ENCODE measurements at places on chromosomes 4 and X. TPM values are rescaled to one million over a fixed set of nuclear protein-coding genes. Genes with fewer than 3 reads are reported as not detected.
A peak's percentile ranks its signal among the peaks of the same experiment; 100 is the strongest.

- H3K27me3 ChIP-seq = no peaks in the 10 kb centered on the region
- peak overlapping the region; percentile 51 for H3K27ac ChIP-seq
- no peak for DNase-seq
- H3K36me3 ChIP-seq = peaks cover 6% of the 10 kb centered on the region
- no peak overlapping the region for H3K4me3 ChIP-seq
These were observed 331.8 kb upstream of the TENM3 start for GRCh38 chr4:181911420-181911819.

DNA sequence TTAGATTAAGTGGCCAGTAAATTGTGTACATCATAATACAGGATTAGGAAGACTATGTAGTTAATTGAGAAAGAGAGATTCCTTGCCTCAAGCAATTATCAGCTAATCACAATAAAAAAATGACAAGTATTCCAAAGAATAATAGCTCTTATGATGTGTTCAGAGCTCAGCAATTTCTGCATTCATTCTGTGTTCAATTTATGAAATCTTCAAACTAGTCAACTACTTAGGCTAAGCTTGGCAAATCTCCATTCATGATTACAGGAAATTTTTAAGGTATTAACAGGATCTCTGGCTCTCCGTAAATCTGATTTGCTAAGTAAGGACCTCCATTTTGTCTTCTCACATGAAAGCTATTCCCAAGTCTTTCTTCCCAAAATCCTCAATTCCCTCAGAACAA lies 256.9 kb upstream of the TEX13A start:
- no peak overlapping the region for H3K27ac ChIP-seq
- H3K4me3 ChIP-seq = no peak overlapping the region
- H3K36me3 ChIP-seq = no peaks in the 10 kb centered on the region
- no peak for DNase-seq
- peaks cover 38% of the 10 kb centered on the region for H3K4me1 ChIP-seq
- no peaks in the 10 kb centered on the region for H3K27me3 ChIP-seq

DNA sequence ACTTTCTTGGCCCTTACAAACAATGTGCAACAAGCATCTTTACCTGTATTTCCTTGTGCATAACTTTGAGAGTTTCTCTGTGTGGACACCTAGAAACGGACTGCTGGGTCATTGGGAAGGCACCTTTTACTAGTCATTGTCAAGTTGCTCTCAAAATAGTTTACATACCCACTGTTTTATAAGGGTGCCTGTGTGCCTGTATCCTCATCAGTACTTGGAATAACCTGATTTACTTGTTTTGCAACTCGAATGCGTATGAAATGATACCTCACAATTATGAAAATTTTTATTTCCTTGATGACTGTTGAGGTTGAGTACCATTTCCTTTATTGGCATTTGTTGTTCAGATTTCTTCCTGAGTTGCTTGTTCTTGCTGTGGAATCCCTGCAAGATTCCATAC lies 150.8 kb downstream of the STIM2 start:
- H3K36me3 ChIP-seq = peaks cover 4% of the 10 kb centered on the region
- no peak for DNase-seq
- peaks cover 17% of the 10 kb centered on the region for H3K4me1 ChIP-seq
- H3K4me3 ChIP-seq = no peak overlapping the region

- H3K36me3 ChIP-seq = no peaks in the 10 kb centered on the region
- H3K27ac ChIP-seq = no peak overlapping the region
- no peak for DNase-seq
- no peaks in the 10 kb centered on the region for H3K27me3 ChIP-seq
- H3K4me3 ChIP-seq = no peak overlapping the region
These were observed 19.6 kb downstream of the ATP2B3 start for GRCh38 chrX:153537080-153537479.

DNA sequence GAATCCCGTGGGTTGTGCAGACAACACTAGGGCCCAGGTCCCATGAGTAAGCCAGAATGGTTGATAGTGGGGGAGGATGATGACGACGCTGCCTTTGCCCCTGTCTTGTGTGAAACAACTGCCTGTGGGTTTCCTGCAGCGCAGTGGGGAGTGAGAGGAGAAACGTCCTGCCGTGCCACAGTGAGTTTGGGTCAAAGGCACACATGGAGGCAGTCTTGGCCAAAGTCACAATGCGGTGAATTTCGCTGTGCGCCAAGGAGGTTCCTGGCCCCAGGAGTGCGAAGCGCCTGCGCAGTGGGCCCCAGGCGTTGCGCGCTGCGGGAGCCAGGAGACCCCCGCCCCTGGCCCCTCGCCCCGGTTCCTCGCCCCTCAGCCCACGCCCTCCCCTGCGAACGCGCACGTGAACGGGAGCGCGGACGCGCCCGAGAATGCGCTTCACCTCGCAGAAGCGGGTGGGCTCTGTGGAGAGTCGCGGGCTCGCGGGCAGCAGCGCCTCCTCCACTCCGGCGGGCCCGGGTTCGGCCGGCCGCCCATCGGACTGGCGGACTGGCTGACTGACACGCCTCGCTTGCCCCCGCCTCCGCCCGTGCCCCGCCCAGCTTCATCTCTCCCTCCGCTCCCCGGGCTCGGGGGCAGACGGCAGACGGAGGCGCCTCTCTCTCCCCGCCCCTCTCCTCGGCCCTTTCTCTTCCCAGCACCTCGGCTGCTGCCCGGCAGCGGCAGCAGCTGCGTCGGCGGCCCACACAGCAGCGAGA lies at the start of gene NUDT10:
Gene NUDT10 (plus strand): TSS at position 635 of the 755 bp plus-strand sequence. CDS start 144 bp downstream, outside the sequence.
- no peaks in the 10 kb centered on the region for H3K36me3 ChIP-seq
- H3K27me3 ChIP-seq = peaks cover 4% of the 10 kb centered on the region
- peak; percentile 87 for DNase-seq
- peak within 1 kb of the TSS; percentile 80 for H3K4me3 ChIP-seq
- H3K27ac ChIP-seq = no peak within 1 kb of the TSS

DNA sequence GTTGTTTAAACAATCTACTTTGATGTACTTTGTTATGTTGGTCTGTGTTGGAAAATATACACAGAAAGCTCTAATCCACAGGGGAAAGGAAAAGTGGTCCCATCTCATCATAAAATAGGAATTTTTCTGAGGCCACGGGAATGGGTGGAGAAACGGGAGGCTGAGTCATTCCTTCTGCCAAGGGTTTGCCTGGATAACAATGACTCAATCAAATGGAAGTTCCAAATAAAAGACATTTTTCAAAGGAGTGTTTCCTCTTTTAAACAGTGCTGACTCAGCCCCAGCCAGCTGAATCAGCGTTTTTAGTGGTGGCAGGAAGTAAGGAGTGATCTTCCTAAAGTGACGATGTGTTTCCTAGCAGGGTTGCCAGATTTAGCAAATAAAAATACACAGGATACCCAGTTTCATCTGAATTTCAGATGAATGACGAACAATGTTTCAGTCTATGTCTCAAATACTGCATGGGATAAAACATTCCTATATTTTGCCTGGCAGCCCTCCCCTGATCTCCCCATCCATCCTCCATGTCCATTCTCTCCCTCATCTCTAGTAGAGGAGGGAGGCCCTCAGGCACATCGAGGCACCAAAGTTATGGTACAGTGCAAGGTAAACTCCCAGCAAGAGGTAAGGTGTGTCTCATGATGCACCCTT lies 345.4 kb upstream of the GATB start:
- DNase-seq = no peak
- H3K36me3 ChIP-seq = no peaks in the 10 kb centered on the region
- H3K27me3 ChIP-seq = no peaks in the 10 kb centered on the region
- no peak overlapping the region for H3K4me3 ChIP-seq

GRCh38 chr4:163063891-163064290 lies 102.8 kb downstream of the NAF1 start:
- peaks cover 9% of the 10 kb centered on the region for H3K4me1 ChIP-seq
- no peaks in the 10 kb centered on the region for H3K36me3 ChIP-seq
- no peak overlapping the region for H3K4me3 ChIP-seq
- H3K27ac ChIP-seq = no peak overlapping the region

Gene ESX1
- not detected for total RNA-seq

DNA sequence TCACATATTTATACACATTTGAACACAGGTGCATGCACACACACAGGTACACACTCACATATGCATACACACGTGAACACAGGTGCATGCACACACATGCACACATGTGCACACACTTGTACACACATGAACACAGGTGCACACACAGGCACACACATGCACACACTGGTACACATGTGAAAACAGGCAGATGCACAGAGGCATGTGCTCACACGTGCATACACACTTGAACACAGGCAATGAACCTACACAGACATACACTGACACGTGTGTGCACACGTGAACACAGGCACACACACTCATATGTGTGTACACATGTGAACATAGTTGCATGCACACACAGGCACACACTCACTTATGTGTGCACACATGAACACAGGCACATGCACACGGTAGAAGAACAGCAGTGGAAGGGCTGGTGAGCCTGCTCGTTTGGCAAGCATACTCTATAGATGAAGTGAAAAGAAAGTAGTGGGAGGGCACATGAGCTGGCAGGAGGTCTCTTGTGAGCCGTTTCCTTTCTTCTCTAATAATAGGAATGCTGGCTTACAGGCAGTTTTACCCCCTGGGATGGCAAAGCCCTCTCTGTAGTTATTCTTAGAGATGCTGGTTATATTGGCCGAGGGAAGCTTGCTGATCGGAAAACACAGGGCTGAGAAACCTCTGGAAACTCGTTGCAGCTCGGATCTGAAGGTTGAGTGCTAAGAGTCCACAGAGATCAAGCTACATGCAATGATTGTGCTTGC lies 279.6 kb upstream of the CLNK start:
- no peak overlapping the region for H3K4me3 ChIP-seq
- H3K27ac ChIP-seq = no peak overlapping the region
- no peaks in the 10 kb centered on the region for H3K27me3 ChIP-seq
- H3K36me3 ChIP-seq = no peaks in the 10 kb centered on the region

GRCh38 chrX:103918050-103918449 lies 44.4 kb upstream of the TMSB15B start:
- H3K27ac ChIP-seq = peak overlapping the region; percentile 94
- H3K36me3 ChIP-seq = no peaks in the 10 kb centered on the region
- H3K27me3 ChIP-seq = no peaks in the 10 kb centered on the region
- peak overlapping the region; percentile 88 for H3K4me3 ChIP-seq
- H3K4me1 ChIP-seq = peaks cover 8% of the 10 kb centered on the region

- peaks cover 6% of the 10 kb centered on the region for H3K36me3 ChIP-seq
- no peaks in the 10 kb centered on the region for H3K27me3 ChIP-seq
- H3K27ac ChIP-seq = no peak overlapping the region
- H3K4me1 ChIP-seq = no peaks in the 10 kb centered on the region
- no peak overlapping the region for H3K4me3 ChIP-seq
These were observed 102.1 kb upstream of the EDNRA start for GRCh38 chr4:147378780-147379179.

DNA sequence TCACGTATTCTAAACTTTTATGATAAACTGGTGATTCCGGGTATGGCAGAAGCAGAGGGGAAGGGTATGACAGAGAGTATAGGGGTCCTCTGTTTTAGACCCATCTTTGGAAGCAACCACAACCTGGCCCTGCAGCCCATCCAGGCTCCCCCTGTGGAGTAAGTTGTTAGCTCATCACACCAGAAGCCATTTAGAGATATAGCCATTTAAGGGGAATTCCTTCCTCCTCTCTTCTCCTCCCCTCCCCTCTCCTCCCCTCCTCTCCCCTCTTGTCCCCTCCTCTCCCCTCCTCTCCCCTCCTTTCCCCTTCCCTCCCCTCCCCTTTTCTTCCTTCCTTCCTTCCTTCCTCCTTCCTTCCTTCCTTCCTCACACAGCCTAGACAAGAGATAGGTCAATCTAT lies 197.3 kb upstream of the LDB2 start:
- H3K4me3 ChIP-seq = no peak overlapping the region
- H3K27me3 ChIP-seq = peaks cover 3% of the 10 kb centered on the region
- no peak overlapping the region for H3K27ac ChIP-seq
- H3K4me1 ChIP-seq = no peaks in the 10 kb centered on the region

GRCh38 chr4:167196344-167197012 lies 37.8 kb downstream of the SPOCK3 start:
- no peak overlapping the region for H3K27ac ChIP-seq
- no peaks in the 10 kb centered on the region for H3K36me3 ChIP-seq
- H3K4me3 ChIP-seq = no peak overlapping the region
- H3K27me3 ChIP-seq = no peaks in the 10 kb centered on the region
- H3K4me1 ChIP-seq = no peaks in the 10 kb centered on the region
- DNase-seq = no peak

- peaks cover 44% of the 10 kb centered on the region for H3K4me1 ChIP-seq
- no peak overlapping the region for H3K27ac ChIP-seq
- peaks cover 1% of the 10 kb centered on the region for H3K36me3 ChIP-seq
- no peak overlapping the region for H3K4me3 ChIP-seq
- no peaks in the 10 kb centered on the region for H3K27me3 ChIP-seq
These were observed 8.1 kb downstream of the SNX25 start for GRCh38 chr4:185217408-185217975.

- no peak overlapping the region for H3K27ac ChIP-seq
- H3K4me3 ChIP-seq = no peak overlapping the region
- peaks cover 12% of the 10 kb centered on the region for H3K27me3 ChIP-seq
- no peaks in the 10 kb centered on the region for H3K36me3 ChIP-seq
These were observed 40.4 kb downstream of the CCDC158 start for GRCh38 chr4:76380561-76380960.

Gene FAM149A
- 2.0 TPM for total RNA-seq

DNA sequence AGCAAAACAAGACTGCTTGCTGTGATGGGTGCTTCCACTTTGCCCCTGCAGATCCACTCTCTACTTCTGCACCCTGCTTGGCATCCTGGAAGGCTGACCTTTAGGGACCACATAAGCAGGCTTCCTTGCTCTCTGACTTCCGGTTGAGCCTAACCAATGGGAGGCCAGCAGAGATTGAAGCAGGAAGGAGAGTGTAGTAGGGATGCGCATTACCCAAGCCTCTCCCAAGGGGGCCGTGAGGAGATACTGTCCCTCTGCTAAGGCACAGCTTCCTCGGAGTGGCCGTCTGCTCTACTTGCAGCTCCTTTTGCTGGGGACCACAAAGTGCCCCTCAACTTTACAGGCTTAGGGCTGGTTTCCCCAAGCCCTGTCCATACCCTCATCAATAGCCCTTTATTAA lies 624.3 kb upstream of the TENM3 start:
- H3K27me3 ChIP-seq = no peaks in the 10 kb centered on the region
- H3K36me3 ChIP-seq = no peaks in the 10 kb centered on the region
- H3K4me3 ChIP-seq = no peak overlapping the region
- no peak for DNase-seq
- H3K27ac ChIP-seq = no peak overlapping the region

GRCh38 chrX:2502668-2503519 lies 2.1 kb upstream of the DHRSX start:
- no peak overlapping the region for H3K4me3 ChIP-seq
- DNase-seq = no peak
- peaks cover 19% of the 10 kb centered on the region for H3K4me1 ChIP-seq
- no peaks in the 10 kb centered on the region for H3K27me3 ChIP-seq

DNA sequence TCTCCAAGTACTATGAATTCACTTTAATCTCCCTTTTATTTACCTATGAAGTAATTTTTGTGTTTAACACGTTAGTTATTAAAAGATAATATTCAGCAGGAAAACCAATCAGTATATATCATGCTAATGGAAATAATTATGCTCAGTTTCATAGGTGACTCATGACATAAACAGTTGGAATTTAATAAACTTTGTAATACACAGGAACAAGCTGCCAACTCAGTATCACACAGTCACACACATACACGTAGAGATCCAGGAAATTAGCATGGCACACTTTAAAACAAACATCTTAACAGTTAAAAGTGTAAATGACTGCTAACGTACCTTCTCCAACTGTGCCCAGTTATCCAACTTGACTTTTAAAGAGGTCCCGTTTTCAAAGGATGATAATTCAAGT lies 2.3 kb downstream of the SPATA4 start:
- H3K4me1 ChIP-seq = peaks cover 9% of the 10 kb centered on the region
- H3K27me3 ChIP-seq = no peaks in the 10 kb centered on the region
- no peak overlapping the region for H3K27ac ChIP-seq
- H3K36me3 ChIP-seq = no peaks in the 10 kb centered on the region
- no peak overlapping the region for H3K4me3 ChIP-seq
